ENCODE measurements at places on chromosomes 2 and 18. TPM values are rescaled to one million over a fixed set of nuclear protein-coding genes. Genes with fewer than 3 reads are reported as not detected.

- H3K27ac ChIP-seq: peak overlapping the region; percentile 55
- peaks cover 14% of the 10 kb centered on the region for H3K4me1 ChIP-seq
- H3K27me3 ChIP-seq: no peaks in the 10 kb centered on the region
These were observed 33.7 kb upstream of the MRPL33 start for GRCh38 chr2:27737676-27738348.

DNA sequence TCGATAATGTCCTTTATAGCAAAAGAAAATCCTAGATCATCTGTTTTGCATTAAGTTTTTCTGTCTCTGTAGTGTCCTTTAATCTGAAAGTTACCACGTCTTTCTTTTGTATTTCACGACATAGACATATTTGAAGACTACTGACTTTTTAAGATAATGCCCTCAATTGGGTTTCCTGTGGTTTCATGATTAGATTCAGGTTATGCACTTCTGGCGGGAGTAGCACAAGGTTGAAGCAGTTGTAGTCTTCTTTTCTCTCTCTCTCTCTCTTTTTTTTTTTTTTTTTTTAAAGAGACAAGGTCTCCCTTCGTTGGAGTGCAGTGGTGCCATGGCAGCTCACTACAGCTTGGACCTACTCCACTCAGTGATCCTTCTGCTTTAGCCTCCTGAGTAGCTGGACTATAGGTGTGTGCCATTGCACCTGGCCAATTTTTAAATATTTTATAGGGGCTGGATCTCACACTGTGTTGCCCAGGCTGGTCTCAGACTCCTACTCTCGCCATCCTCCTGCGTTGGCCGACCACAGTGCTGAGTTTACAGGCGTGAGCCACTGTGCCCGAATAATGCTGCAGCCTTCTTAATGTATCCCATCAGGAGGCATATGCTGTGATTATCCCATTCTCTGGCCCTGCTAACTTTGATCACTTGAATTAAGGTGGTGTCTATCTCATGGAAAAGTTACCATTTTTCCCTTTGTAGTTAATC, 3.9 kb downstream of the INPP4A start:
- H3K27me3 ChIP-seq: no peaks in the 10 kb centered on the region
- H3K36me3 ChIP-seq: no peaks in the 10 kb centered on the region
- no peak for DNase-seq
- no peak overlapping the region for H3K4me3 ChIP-seq

DNA sequence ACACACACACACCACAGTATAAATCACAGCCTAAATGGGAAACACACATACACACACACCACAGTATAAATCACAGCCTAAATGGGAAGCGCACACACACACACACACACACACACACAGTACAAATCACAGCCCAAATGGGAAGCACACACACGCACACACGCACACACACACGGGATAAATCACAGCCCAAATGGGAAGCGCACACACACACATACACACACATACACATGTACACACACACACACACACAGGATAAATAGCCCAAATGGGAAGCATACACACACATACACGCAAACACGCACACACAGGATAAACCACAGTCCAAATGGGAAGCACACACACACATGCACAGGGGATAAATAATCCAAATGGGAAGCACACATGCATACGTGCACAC, 68.1 kb downstream of the ADNP2 start:
- H3K4me1 ChIP-seq: no peaks in the 10 kb centered on the region
- H3K27ac ChIP-seq: no peak overlapping the region
- H3K27me3 ChIP-seq: peaks cover 18% of the 10 kb centered on the region
- no peaks in the 10 kb centered on the region for H3K36me3 ChIP-seq
- H3K4me3 ChIP-seq: no peak overlapping the region
- DNase-seq: no peak

- H3K27ac ChIP-seq: no peak overlapping the region
- H3K4me3 ChIP-seq: no peak overlapping the region
- DNase-seq: no peak
- no peaks in the 10 kb centered on the region for H3K36me3 ChIP-seq
- H3K27me3 ChIP-seq: no peaks in the 10 kb centered on the region
- no peaks in the 10 kb centered on the region for H3K4me1 ChIP-seq
These were observed 127.6 kb upstream of the LINC00305 start for GRCh38 chr18:64276311-64277090.

GRCh38 chr2:23360571-23361125, 24.3 kb upstream of the KLHL29 start:
- H3K4me3 ChIP-seq: no peak overlapping the region
- no peaks in the 10 kb centered on the region for H3K36me3 ChIP-seq
- no peaks in the 10 kb centered on the region for H3K4me1 ChIP-seq
- no peak overlapping the region for H3K27ac ChIP-seq
- no peak for DNase-seq
- H3K27me3 ChIP-seq: no peaks in the 10 kb centered on the region

GRCh38 chr2:81876624-81877023, 1572.1 kb upstream of the LRRTM1 start:
- H3K36me3 ChIP-seq: no peaks in the 10 kb centered on the region
- H3K27me3 ChIP-seq: no peaks in the 10 kb centered on the region
- H3K27ac ChIP-seq: no peak overlapping the region

GRCh38 chr18:74065366-74065765, 82.3 kb downstream of the FBXO15 start:
- no peak for DNase-seq
- H3K4me3 ChIP-seq: no peak overlapping the region
- no peaks in the 10 kb centered on the region for H3K27me3 ChIP-seq
- no peaks in the 10 kb centered on the region for H3K4me1 ChIP-seq

The FAM117B gene
- 3.2 TPM for total RNA-seq

- H3K27ac ChIP-seq: no peak overlapping the region
- peaks cover 11% of the 10 kb centered on the region for H3K4me1 ChIP-seq
- H3K27me3 ChIP-seq: no peaks in the 10 kb centered on the region
These were observed 126.3 kb upstream of the SPRED2 start for GRCh38 chr2:65558743-65559142.

DNA sequence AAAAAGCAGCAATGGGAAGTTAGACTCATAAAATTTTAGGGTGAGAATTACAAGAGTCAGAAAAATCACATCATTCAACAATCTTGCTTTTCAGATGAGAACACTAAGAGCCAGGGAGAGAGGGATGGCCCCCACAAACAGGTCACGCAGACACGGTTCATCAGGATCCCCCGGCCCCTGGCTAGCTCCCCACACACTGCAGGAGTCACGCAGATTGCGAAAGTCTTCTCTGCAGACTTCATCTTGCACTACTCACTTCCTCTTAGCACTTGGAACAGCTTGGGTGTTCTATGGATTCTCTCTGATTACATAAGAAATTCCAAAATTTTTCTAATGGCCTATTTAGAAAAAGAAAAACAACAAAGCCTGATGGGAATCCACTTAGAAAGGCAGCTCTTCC, 21.6 kb upstream of the SULT1C2 start:
- H3K36me3 ChIP-seq: no peaks in the 10 kb centered on the region
- H3K27me3 ChIP-seq: no peaks in the 10 kb centered on the region
- peaks cover 35% of the 10 kb centered on the region for H3K4me1 ChIP-seq
- DNase-seq: no peak

The CCL20 gene
- total RNA-seq: 1.2 TPM

- peaks cover 10% of the 10 kb centered on the region for H3K4me1 ChIP-seq
- no peak for DNase-seq
- peaks cover 16% of the 10 kb centered on the region for H3K36me3 ChIP-seq
- no peak overlapping the region for H3K27ac ChIP-seq
- no peak overlapping the region for H3K4me3 ChIP-seq
- H3K27me3 ChIP-seq: no peaks in the 10 kb centered on the region
These were observed 33.2 kb downstream of the CDH2 start for GRCh38 chr18:28143725-28144124.

- no peaks in the 10 kb centered on the region for H3K27me3 ChIP-seq
- no peak overlapping the region for H3K4me3 ChIP-seq
- no peak overlapping the region for H3K27ac ChIP-seq
- H3K36me3 ChIP-seq: no peaks in the 10 kb centered on the region
These were observed 338.6 kb downstream of the STK39 start for GRCh38 chr2:167908786-167909185.

The CNDP2 gene
- total RNA-seq: 27.7 TPM

- no peaks in the 10 kb centered on the region for H3K27me3 ChIP-seq
- no peak overlapping the region for H3K27ac ChIP-seq
- DNase-seq: no peak
- H3K4me3 ChIP-seq: no peak overlapping the region
These were observed 154.9 kb downstream of the NDUFA10 start for GRCh38 chr2:239870276-239870675.

GRCh38 chr18:46587600-46587999, 69.4 kb downstream of the LOXHD1 start:
- H3K36me3 ChIP-seq: no peaks in the 10 kb centered on the region
- no peaks in the 10 kb centered on the region for H3K27me3 ChIP-seq
- no peaks in the 10 kb centered on the region for H3K4me1 ChIP-seq
- H3K27ac ChIP-seq: no peak overlapping the region
- no peak overlapping the region for H3K4me3 ChIP-seq

GRCh38 chr18:54247511-54248175, 21.7 kb upstream of the POLI start:
- no peak overlapping the region for H3K4me3 ChIP-seq
- DNase-seq: no peak
- no peaks in the 10 kb centered on the region for H3K27me3 ChIP-seq
- no peaks in the 10 kb centered on the region for H3K36me3 ChIP-seq
- no peak overlapping the region for H3K27ac ChIP-seq

The CLEC4F gene
- total RNA-seq: not detected

DNA sequence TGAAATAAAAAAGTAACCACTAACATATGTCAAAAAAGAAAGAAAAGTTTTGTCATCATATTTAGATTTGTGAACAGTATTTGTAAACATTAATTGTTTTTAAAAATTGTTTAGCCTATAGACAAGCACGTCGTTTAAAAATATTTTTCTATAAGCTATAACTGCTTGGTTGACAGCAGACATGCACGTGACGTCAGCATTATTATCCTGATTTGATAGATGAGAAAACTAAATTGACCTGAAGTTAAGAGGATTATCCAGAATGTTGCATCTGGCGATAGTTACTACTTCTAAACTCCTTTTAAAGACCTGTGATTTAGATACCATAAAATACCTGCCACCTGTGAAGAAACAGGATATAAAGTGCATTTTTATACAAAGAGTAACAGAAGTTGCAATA, 156.9 kb upstream of the BARD1 start:
- H3K36me3 ChIP-seq: no peaks in the 10 kb centered on the region
- H3K4me1 ChIP-seq: no peaks in the 10 kb centered on the region
- no peak for DNase-seq
- no peaks in the 10 kb centered on the region for H3K27me3 ChIP-seq
- H3K27ac ChIP-seq: no peak overlapping the region

DNA sequence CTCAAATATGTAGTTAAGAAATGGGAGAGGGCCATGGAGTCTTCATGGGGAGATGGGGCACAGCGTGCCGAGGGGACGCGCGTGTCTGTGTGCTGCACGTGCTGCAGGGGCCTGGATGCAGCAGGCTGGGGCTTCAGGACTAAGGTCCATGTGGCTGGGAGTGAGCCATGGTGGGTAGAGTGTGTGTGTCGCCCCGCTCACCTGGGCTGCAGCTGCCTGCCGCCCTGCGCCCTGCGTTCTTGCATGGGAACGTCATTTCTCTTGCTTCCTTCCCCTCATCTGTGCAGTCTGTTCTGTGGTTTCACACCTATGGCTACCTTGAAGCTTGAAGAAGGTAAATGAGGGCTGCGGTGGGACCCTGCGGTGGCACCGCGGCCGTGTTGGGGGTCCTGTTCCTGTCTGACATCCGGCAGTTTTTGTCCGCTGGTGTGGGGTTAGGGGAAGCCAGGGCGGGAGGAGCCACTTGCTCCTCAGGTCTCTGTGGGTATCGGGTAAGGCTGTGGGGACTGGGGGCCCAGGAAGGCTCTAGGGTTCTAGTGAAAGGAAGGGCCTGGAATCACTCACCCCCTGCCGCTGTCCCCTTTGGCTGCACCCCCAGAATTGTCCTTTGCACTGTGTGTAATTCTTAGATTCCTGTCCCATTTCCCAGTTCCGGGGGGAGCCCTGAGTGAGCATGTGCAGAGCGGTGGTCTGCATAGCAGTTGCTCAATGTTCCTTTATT, 54.1 kb upstream of the HS6ST1 start:
- no peaks in the 10 kb centered on the region for H3K27me3 ChIP-seq
- no peaks in the 10 kb centered on the region for H3K4me1 ChIP-seq
- no peaks in the 10 kb centered on the region for H3K36me3 ChIP-seq
- peak; percentile 21 for DNase-seq
- H3K4me3 ChIP-seq: no peak overlapping the region

GRCh38 chr2:11692966-11693521, 23.0 kb upstream of the NTSR2 start:
- no peaks in the 10 kb centered on the region for H3K36me3 ChIP-seq
- H3K4me1 ChIP-seq: peaks cover 21% of the 10 kb centered on the region
- peak; percentile 62 for DNase-seq
- no peaks in the 10 kb centered on the region for H3K27me3 ChIP-seq

The CROCC2 gene
- under 0.01 TPM for total RNA-seq

GRCh38 chr2:219687272-219687671, 59.8 kb downstream of the SLC4A3 start:
- H3K4me1 ChIP-seq: peaks cover 55% of the 10 kb centered on the region
- peak overlapping the region; percentile 91 for H3K27ac ChIP-seq
- no peak overlapping the region for H3K4me3 ChIP-seq
- no peaks in the 10 kb centered on the region for H3K36me3 ChIP-seq

DNA sequence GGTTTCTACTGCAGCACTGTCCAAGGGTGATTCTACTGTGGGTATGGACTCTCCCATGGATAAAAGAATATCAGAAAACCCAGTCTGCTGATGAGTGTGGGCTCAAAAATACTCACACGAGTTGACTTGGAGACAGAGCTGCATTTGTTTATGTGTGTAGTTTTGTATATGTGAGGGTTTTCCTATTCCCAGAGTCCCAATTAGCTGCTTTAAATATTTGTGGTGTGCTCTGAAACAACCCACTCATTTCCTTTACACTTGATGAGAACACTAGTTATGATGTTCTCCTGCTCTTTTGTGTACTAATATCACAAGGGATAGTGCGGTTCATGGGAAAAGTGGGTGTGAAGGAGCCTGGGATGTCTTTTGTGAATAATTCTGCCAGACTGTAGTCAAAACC, 337.3 kb downstream of the PLCL1 start:
- H3K27ac ChIP-seq: no peak overlapping the region
- no peaks in the 10 kb centered on the region for H3K36me3 ChIP-seq
- H3K4me1 ChIP-seq: no peaks in the 10 kb centered on the region
- no peak overlapping the region for H3K4me3 ChIP-seq

GRCh38 chr2:138104071-138104470, 139.8 kb downstream of the HNMT start:
- H3K4me1 ChIP-seq: peaks cover 7% of the 10 kb centered on the region
- no peak overlapping the region for H3K27ac ChIP-seq
- no peaks in the 10 kb centered on the region for H3K36me3 ChIP-seq
- DNase-seq: no peak
- H3K4me3 ChIP-seq: no peak overlapping the region

- H3K27ac ChIP-seq: no peak overlapping the region
- H3K36me3 ChIP-seq: no peaks in the 10 kb centered on the region
These were observed 37.8 kb downstream of the COPS9 start for GRCh38 chr2:240098349-240098748.

DNA sequence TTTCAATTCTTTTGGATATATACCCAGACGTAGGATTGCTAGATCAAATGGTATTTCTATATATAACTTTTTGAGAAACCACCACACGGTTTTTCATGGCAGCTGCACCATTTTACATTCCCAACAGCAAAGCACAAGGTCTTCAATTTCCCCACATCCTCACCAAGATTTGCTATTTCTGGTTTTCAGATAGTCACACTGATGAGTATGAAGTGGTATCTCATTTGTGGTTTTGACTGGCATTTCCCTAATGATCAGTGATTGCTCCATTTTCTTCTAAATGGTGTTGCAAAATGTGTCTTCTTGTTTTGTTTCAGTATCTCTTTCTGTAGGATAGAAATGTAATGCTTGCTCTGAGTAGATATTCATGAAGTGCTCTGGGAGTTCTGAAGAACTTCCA, 52.0 kb downstream of the ANKRD44 start:
- no peaks in the 10 kb centered on the region for H3K27me3 ChIP-seq
- H3K4me1 ChIP-seq: peaks cover 20% of the 10 kb centered on the region
- no peak overlapping the region for H3K4me3 ChIP-seq
- H3K27ac ChIP-seq: peak overlapping the region; percentile 36

The RSAD2 gene
- 0.72 TPM for total RNA-seq

The KIAA2012 gene
- not detected for total RNA-seq

Measured in osteoblast (primary cell).